A549 (cell line): ENCODE measurements at places on chromosomes 2 and 18.
A peak's percentile ranks its signal among the peaks of the same experiment; 100 is the strongest.

DNA sequence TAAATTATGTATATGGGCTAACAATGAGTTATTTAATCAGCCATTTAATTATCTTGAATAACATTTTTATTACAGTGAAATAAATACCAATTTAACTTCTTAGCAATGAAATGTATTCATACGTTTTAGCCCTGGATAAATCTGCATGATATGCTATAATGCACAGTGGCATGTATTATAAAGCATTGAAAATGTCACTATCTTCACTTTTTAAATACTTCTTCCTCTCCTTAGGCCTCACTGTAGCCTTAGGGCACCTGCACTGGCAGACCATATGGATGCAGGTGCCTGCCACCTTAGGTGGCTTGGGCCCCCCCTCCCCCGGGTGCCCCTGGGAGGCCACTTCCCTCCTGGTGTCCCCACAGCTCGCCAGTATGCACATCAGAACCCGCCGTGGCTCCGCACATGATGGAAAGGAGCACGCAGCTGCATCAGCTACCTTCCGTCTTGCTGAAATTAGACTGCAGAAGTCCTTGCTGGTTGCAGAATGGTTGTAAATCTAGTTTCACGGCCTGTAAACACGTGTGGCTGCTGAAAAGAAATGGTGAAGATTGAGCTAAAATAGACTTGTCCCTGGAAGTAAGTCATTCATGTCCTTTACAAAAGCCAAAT, 56.7 kb downstream of the ADI1 start:
- DNase-seq = no peak

GRCh38 chr2:100276716-100277115, 45.6 kb downstream of the LONRF2 start:
- no peak for DNase-seq

DNA sequence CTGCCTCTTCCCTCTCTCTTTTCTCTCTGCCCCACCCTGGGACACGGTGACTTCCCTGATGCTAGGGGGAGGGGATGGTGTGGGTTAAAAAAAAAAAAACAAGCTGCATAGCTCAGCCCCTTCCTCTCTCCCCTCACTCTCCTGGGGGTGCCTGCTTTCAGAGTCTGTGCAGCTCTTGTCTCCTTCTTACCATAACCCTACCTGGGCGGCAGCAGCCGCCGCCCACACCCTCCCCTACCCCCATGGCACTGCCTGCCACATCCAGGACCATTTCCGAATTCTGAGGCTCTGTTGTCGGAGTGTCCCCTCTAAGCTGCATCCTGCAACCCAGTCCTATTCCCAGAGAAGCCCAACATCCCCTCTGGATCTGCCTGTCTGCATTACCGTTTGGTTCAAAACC, 16.0 kb downstream of the TTC32 start:
- DNase-seq = no peak

GRCh38 chr18:63788447-63789096, 13.4 kb downstream of the SERPINB7 start:
- DNase-seq = peak; percentile 2

DNA sequence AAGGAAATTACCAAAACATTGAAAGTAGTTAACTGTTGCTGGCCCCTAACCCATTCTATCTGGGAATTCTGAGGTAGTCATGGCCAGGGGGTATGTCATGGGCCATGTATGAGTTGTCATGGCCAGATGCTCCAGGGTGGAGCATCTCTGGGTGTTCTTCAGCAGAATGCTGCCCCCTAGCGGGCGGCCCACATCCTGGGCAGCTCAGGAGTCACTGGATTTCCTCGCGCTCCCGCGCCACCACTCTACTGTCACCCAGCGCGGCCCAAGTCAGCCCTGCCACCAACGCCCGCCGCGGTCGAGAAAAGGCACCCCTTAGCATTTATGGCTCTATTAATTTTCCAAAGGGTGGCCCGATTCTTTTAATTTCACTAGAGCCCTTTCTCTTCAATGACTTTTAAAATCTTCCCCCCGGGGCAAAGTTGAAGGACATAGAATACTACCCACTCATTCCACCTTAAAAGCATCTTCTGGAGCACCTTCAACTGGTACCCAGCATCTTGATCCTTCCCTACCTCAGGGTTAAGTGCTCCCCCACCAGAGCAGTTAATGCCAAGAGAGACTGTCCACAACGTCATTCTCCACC, 41.6 kb downstream of the PKDCC start:
- peak; percentile 74 for DNase-seq

- no peak for DNase-seq
These were observed 91.8 kb downstream of the PLEKHM3 start for GRCh38 chr2:207933396-207934065.

DNA sequence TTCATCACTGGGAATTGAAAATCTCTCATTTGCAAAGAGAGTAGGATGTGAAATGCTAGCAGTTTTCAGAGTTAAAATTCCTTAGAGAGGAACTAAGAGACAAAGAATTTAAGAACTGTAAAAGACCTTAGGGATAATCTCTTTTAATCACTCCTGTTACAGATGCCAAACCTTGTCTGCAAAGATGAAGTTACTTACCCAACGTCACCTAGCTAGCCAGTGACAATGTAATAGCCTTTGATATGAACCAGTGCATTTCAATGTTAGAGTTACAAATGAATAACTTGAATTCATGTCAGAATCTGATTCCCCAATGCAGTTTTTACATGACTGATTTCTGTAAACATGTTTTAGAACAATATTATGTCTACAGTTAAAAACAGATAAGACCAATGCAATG, 190.1 kb downstream of the LRP1B start:
- DNase-seq = no peak

GRCh38 chr2:11802782-11803191, 56.4 kb downstream of the LPIN1 start:
- DNase-seq = no peak

GRCh38 chr2:85017411-85018048, 46.6 kb downstream of the KCMF1 start:
- no peak for DNase-seq

- DNase-seq = no peak
These were observed 49.3 kb downstream of the CACNB4 start for GRCh38 chr2:152049541-152049940.

DNA sequence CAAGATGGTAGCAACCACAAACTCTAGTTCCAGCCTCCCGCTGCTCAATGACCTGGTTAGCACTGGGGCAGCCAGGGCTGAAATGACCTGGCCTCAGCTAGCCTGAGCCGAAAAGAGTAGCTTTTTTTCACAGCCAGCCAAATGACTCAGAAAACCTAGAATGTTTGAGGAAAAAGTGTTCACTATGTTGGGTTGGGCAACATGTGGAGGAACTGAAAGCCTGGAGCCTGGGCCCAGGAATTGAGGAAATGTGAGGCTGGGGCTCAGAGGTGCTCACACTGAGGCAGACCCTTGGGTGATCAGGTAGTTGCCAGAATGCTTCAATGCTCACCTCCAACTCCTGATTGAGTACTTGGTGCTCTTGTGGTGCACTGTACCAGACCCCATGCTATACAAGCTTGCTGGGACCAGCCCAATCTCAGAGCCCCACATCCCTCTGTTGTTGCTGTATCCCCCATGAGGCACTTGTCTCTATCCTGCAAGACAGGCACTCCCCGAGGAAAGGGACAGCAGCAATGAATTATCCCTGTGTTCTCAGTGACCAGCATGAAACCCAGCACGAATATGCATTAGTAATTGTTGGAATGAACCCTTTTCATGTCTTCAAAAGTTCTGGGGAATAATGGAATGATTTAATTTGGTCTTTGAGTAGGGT, 116.2 kb downstream of the USP34 start:
- DNase-seq = no peak
